ENCODE measurements at places on chromosomes 5 and 9. TPM values are rescaled to one million over a fixed set of nuclear protein-coding genes. Genes with fewer than 3 reads are reported as not detected.

HAPLN1 gene
- total RNA-seq, result 1.3 TPM

TEK gene
- 3.8 TPM for total RNA-seq

FOXE1 gene
- not detected for total RNA-seq

GZMA gene
- not detected for total RNA-seq

TMED7 gene
- 181 TPM for total RNA-seq

SLC25A48 gene
- total RNA-seq, result not detected

CDKN2B-AS1 gene
- 6.4 TPM for total RNA-seq

IL31RA gene
- 0.72 TPM for total RNA-seq

ATP6V1G1 gene
- total RNA-seq, result 88.2 TPM

ARHGEF37 gene
- total RNA-seq, result 2.6 TPM

RIC1 gene
- 28.8 TPM for total RNA-seq

INSL6 gene
- not detected for total RNA-seq

BOD1 gene
- 68.9 TPM for total RNA-seq

PCDHA12 gene
- 0.09 TPM for total RNA-seq

DMRT3 gene
- total RNA-seq, result not detected

NRG2 gene
- total RNA-seq, result not detected

EGFL7 gene
- 5.6 TPM for total RNA-seq

HAVCR1 gene
- not detected for total RNA-seq

RAI14 gene
- 85.9 TPM for total RNA-seq

FOXD4 gene
- total RNA-seq, result 0.27 TPM

PDE6A gene
- not detected for total RNA-seq

PCDHGB4 gene
- total RNA-seq, result 17.4 TPM

KLF4 gene
- total RNA-seq, result 16.8 TPM

DIPK1B gene
- 0.98 TPM for total RNA-seq

LTC4S gene
- total RNA-seq, result 1.5 TPM

BHMT gene
- not detected for total RNA-seq

C5orf46 gene
- not detected for total RNA-seq

RAPGEF6 gene
- 47.0 TPM for total RNA-seq

ZBED3 gene
- 0.90 TPM for total RNA-seq

SFXN1 gene
- total RNA-seq, result 15.9 TPM

PFN3 gene
- total RNA-seq, result not detected

FGFR4 gene
- total RNA-seq, result 0.74 TPM

SLC27A4 gene
- total RNA-seq, result 23.5 TPM

CDKN2A gene
- total RNA-seq, result 21.8 TPM

GTF3C5 gene
- total RNA-seq, result 33.9 TPM

SYK gene
- total RNA-seq, result not detected

MARCOL gene
- total RNA-seq, result not detected

HNRNPA0 gene
- total RNA-seq, result 20.0 TPM

SOX30 gene
- not detected for total RNA-seq

CDH18 gene
- total RNA-seq, result 2.2 TPM

DNAI1 gene
- total RNA-seq, result not detected

PGM5 gene
- total RNA-seq, result 13.5 TPM

PCDHA13 gene
- 0.08 TPM for total RNA-seq

TEX48 gene
- not detected for total RNA-seq

OGN gene
- total RNA-seq, result 140 TPM

ACOT12 gene
- not detected for total RNA-seq

ZNF608 gene
- total RNA-seq, result 20.4 TPM

SLCO6A1 gene
- total RNA-seq, result not detected

MAP1B gene
- 401 TPM for total RNA-seq

CYSRT1 gene
- 0.49 TPM for total RNA-seq

FREM1 gene
- 0.49 TPM for total RNA-seq

TRIM36 gene
- total RNA-seq, result 0.36 TPM

ADAMTS19 gene
- not detected for total RNA-seq

QRFP gene
- not detected for total RNA-seq

NTNG2 gene
- total RNA-seq, result 2.4 TPM

Data from fibroblast of the aortic adventitia (primary cell).